Stimulated activated CD4-positive, alpha-beta T cell treated with anti-CD3 and anti-CD28 coated beads, TNF-alpha, amount 100 ng/mL, for 48 hours (primary cell): ENCODE measurements at places on chromosomes 7 and 10.

DNA sequence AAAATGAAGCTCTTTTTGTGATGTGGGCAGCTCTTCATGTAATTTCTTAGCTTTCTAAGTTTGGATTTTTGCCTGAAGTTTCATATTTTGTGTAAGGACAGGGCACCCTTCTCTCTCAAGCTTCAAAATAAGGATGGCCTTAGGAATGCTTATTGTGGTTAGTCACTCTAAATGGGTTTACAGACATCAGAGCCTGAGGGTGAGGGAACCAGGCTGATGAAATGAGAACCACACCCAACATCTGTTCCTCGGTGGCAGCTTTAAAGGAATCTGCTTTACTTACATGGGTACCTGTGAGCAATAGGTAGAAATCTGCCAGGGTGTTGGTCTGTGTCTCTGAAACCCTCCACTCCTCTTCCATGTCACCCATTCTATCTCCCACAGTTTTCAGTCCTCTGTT lies 174.3 kb downstream of the EMX2 start:
- DNase-seq, result no peak

DNA sequence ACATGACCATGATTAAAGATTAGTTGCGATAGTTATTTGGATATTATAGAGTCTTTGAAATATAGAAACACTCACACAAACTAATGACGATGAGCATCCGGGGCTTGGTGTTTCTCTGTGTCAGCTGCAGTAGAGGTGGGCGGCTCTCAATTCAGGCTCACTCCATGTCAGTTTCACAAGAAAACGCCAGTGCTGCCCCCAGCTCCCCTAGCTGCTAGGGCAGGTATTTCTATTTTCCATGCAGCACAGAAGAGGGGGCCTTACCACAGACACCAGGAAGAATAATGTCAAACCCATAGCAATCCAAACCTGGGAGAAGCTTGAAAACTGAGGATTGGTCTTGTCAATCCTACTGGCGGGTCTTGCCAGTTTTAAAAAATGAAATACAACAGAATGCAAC lies 197.1 kb downstream of the PHTF2 start:
- no peak for DNase-seq

- no peak for DNase-seq
These were observed 139.0 kb downstream of the TACC2 start for GRCh38 chr10:122127943-122128342.

DNA sequence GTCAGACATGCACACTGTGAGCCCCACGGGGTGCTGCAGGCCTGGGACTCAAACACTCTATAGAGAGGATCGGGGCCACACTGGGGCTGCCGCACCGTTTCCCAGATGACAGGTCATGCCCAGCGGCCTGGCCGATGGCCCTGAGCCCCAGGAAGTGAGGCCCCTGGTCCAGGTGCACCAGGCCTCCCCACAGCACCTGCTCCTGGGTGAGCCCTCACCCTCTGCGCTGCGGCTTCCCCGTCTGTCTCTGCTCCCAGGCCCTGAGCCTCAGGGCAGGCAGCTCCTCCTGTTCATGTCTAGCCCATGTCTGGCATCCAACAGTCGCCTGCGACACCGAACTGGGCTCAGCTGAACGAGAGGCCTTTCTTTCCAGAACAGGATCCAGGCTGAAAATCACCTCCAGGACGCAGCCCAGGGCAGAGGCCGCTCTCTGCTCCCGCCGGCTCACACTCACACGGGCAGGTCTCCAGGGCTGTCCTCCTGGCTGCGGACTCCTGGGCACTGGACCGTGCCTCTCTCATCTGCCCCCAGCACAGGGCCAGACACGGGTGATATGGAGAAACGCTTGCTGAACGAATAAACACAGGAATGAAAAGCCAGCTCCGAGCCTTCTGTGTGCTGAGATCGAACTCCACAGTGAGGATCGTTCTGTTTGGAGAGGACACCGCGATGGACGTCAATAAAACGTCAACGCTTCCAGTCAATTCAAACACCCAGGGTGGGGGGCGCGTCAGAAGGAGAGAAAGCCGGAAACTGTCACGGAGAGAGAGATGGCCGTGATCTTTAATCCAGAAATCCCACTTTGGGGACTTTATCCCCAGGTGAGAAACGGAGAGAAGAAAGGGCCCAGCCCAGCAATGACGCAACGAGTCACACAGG lies 202.4 kb downstream of the ELFN1 start:
- no peak for DNase-seq

- no peak for DNase-seq
These were observed 50.0 kb upstream of the PTER start for GRCh38 chr10:16386855-16387254.
